ENCODE measurements at places on chromosomes 12 and 14. TPM values are rescaled to one million over a fixed set of nuclear protein-coding genes. Genes with fewer than 3 reads are reported as not detected.

- DNase-seq: no peak
Observed at GRCh38 chr14:22657861-22658260, 13.7 kb upstream of the OR6J1 start.

The FGF23 gene
- not detected for total RNA-seq

The IL23A gene
- 0.49 TPM for total RNA-seq

GRCh38 chr12:120252071-120252906, 13.2 kb downstream of the PXN start:
- no peak for DNase-seq

DNA sequence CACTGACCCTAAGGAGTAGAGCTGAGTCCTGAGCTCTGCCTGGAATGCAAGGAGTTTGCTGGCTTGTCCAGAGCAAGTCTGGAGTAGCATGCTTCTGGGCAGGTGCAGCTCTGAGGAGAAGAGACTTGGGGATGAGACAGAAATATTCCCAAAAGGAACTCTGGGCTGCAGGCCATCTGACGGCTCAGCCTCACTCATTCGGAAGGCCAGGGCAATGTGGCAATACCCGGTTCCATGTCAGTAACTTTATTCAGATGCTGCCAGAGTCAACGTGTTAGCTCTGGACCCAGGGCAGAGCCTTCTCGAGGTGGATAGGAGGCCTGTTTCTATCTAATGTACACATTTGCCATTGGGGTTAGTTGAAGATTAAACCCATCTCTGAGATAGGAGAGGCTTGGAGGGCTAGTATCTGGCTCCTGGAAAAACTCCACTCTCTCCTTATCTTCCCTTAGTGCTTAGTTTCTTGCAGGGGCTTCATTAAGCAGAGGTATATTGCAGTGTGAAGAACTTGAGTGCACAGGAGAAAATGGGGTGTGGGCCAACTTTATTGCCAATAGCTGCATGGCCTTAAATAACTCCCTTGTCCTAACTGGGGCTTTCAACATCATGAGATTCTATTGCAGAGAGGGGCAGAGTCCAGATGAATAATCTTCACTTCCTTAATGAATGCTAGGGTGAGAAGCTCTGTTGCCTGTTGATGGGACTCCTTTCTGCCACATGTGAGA, 65.6 kb downstream of the NTF3 start:
- DNase-seq: no peak

GRCh38 chr14:94028450-94028826, 2.3 kb downstream of the OTUB2 start:
- DNase-seq: no peak

Measured in ureter (tissue), 1 donor.